Astrocyte of the cerebellum (primary cell): ENCODE measurements at places on chromosomes 3 and 15.
A peak's percentile ranks its signal among the peaks of the same experiment; 100 is the strongest.

GRCh38 chr3:52120556-52121463, 33.4 kb downstream of the POC1A start:
- no peak for DNase-seq

- DNase-seq: no peak
These were observed 138.8 kb downstream of the PDZRN3 start for GRCh38 chr3:73485877-73486330.

DNA sequence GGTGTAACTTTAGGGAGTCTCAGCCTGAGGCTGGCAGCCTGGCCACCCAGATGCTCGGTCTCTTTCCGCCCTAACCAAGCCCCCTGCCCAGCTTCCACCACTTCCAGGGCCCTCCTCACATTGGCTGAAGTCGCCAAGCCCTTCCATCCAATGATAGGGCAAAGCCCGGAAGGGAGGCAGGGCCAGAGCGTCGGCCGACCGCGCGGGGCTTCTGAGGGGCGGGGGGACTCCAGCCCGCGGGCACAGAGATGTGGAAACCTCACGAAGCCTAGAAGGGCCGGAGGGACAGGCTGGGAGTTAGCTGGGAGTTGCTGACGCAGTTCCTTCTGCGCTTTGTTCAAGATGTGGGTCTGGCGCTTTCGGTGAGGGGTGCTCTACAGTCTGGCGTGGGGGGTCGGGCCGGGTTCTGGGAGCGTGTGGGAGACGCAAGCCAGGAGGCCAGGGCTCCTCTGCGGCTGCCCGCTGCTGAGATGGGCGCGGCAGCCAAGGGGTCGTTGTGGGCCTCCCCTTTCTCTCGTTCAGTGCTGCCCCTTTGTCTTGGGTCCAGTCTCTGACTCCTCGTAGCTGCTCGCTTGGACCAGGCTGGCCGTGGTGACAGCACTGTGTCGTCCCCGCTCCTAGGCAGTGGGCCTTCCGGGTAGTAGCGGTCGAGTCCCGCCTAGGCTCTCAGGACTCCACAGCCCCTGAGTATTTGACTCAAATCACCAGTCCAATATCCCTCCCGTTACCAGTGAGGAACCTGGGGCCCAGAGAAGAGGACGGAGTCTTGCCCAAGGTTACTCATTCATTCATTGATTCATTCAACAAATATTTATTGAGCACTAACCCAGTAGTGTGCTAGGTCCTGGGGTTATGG, at the start of gene ZNF660:
TSS of gene ZNF660 (plus strand) at position 319 of the 856 bp plus-strand sequence. CDS start 9,230 bp downstream, outside the sequence.
- peak; percentile 40 for DNase-seq

- DNase-seq: no peak
These were observed 10.6 kb upstream of the TM4SF1 start for GRCh38 chr3:149388001-149388440.

DNA sequence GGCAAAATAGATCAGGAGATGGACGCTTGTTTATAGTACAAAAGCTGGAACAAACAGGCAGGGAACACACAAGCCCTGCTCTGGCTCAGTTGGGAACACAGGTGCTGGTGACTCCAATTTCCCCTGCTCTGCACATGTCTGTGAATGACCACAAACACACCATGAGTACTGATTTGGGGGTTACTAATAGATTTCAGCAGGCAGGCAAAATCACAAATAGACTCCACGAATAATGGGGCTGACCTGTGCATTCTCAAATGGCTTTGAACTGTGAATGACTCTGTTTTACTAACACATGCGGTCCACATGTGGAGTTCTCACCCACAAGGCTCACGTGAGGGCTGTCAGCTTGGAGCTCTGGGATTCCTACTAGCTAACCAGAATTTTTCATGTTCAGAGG, 3.9 kb downstream of the RTP3 start:
- no peak for DNase-seq

DNA sequence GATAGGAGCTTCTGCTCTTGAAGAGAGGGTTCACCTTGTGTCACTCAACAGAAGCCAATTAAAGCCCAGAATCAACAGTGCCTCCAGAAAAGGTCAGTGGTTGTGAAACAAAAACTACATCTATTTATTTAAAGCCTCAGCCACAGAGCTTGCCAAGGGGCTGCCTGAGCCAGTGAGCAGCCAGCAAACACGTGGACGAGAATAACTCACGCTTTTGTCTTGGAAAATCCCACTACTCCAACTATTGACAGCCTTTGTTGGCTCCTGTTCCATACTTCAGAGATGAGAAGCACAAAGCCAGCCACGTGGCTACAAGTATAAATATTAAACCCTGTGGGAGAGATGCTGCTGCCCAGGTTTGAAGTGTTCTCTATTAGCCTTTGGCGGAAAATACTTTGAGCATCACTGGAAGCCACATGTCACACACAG, 10.3 kb downstream of the GPR156 start:
- peak; percentile 58 for DNase-seq

- no peak for DNase-seq
These were observed 645 bp upstream of the SLITRK3 start for GRCh38 chr3:165196577-165197480.

DNA sequence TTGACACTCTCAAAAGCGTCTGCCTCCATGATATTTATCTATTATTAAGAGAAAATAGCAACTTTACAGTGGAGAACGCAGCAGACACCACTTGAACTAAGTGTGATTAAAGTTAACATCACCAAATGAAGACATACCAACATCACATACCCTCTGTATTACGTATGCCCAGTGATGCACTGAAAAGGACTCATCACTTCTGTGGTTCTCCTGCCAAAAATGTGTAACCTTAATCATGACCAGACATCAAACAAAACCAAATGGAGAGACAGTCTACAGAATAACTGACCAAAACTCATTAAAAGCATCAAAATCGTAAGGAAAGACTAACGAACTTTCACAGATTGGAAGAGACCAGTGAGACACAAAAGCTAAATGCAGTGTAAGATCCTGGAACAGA, 103.2 kb downstream of the PPP2R3A start:
- no peak for DNase-seq

DNA sequence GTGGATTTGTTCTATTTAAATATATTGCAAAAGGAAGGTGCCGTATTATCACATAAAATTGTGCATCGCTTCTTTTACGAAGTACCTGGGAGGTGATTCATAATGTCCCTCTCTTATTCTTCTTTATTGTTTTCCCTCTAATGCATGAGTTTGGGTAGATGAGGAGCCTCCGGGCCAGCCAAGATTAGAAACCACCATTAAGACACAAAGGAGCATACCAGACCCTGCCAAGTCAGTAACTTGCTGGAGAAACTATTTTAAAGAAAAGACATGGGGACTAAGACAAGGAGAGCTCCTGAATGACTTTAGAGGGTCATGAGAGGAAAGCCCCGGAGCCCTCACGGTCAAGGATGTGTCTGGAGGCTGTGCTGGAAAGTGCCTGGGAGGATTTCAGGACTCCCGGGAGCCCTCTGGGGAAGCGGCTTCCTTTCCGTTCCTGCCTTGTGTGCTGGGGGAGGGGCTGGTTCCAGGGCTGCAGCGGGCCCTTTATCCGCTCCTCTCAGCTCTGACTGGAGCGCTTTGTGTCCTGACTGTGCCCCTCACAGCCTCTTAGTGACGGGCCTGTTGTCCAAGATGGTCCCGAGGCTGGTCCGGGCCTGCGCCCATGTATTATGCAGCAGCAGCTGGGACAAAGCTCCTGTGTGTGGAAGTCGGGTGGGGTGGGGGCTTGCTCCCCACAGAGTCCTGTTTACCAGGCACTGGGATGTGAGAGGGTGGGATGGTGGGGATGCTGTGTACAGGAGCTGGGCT, 35.7 kb downstream of the CORO2B start:
- no peak for DNase-seq

DNA sequence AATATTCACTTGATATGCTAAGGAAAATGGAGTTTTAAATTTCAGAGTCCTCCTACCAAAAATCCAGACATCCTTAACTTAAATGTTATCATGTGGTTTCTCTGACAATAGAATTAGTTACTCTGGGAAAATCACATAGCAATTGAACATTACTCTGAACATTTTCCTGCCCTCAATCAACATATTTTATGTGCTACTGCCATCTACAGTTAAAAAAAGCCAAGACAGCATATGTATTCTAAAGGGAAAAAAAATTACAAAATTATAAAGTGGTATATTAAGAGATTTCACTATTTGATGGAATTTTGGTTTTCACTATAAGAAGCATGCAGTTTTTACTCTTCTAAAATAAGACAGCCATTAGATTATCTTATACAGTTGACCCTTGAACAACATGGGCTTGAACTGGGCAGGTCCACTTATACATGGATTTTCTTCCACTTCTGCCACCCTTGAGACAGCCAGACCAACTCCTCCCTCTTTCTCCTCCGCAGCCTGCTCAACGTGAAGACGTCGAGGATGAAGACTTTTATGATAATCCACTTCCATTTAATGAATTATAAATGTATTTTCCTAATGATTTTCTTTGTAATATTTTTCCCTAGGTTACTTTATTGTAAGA, 122.3 kb downstream of the ATP1B3 start:
- DNase-seq: peak; percentile 20

DNA sequence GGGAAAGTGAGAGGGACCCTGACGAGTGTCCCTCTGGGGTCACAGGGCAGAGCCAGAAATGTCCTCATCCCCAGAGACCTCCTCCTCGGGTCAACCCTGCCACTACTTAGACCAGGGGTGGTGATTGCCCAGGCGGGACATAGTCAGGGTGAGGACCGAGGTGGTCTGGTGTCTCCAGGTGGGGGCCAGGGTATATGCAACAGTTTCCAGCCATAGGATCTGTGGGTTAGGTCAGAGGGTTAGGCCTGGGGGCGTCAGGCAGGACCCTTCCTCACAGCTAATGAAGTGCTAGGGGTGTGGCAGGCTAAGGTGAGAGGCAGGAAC, 22.3 kb upstream of the FBLN2 start:
- DNase-seq: no peak

GRCh38 chr3:56593455-56594158, 36.6 kb downstream of the CCDC66 start:
- DNase-seq: no peak

DNA sequence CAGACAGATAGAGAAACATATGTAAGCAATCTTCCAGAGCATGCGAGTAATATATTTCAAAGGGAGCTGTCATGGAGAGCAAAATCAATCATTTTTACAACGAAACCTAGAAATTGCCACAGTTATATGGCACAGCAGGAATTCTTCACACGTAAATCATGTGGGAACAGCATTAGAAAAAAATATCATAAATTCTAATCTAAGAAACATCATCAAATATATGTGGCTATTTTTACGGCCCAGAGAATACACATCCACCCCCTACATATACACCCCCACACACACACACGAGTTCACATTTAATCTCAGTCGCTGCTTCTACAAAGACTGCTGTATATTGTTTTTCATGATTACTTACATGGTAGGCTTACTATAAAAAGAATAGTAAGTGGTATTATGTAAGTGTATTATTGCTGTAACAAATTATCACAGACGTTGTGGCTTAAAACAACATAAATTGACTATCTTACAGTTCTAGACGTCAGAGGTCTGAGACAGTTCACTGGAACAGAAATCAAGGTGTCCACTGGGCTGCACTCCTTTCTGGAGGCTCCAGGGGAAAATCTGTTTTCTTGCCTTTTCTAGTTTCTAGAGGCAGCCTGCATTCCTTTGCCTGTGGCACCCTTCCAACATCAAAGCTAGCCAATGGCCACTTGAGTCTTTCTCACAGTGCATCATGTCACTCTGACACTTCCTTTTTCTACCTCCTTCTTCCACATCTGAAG, 363.3 kb downstream of the ULK4 start:
- peak; percentile 13 for DNase-seq

GRCh38 chr15:39680868-39681267, 100.0 kb downstream of the THBS1 start:
- no peak for DNase-seq

DNA sequence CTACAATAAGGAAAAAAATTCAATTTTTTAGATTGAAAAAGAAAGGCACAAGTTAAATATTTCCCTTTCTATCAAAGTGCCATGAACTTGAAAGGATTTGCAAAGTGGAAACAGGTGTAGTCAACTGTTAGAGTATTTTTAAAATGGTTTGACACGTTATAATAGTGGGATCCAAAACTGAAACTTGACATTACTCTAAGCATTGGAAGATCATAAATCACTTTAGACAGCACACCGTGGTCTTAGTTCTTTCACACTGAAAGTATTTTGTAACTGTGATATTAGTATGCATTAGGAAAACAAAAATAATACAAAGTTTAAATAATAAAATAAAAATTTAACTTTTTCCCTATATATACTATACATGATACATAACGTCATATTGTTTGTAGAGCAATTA, 933.1 kb downstream of the EPHA3 start:
- DNase-seq: no peak

DNA sequence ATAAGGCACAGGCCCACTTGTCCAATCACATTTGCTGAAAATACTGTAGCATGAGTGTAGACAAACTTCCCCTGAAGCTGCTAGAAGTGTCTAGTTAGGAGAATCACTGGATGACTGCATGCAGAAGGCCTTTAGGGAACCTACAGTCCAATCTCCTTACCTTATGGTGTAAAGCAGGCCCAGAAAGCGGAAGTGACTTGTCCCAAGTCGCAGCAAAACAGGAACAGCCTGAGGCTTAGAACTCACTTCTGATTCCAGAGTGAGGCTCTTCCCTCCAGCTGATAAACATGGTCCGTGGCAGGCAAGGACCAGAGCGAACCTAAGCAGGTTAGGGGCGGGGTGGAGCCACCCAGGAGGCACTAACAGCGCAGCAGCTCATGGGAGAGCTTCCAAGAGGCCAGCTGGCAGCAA, 2.5 kb downstream of the GRAMD2A start:
- no peak for DNase-seq

DNA sequence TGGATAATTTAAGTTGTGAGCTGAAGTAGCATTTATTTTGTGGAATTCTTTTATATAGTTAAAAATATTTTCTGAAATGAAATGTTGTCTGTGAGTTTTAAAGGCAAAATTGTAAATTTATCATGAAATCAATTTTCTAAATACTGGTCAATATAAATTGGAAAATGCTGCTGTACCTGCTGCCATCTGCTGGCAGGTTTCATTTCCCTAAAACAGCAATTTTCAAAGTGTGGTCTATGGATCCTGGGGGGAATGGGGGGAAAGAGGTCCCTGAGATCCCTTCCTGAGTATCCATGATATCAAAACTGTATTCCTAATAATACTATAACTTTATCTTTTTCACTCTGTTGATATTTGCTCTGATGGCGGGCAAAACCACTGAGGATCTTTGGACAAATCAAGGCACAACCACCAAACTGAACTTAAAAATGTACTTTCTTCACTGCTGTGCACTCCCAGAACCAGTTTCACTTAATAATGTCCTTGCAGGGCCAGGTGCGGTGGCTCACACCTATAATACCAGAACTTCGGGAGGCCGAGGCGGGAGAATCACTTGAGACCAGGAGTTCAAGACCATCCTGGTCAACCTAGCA, 17.2 kb upstream of the CCR4 start:
- no peak for DNase-seq

DNA sequence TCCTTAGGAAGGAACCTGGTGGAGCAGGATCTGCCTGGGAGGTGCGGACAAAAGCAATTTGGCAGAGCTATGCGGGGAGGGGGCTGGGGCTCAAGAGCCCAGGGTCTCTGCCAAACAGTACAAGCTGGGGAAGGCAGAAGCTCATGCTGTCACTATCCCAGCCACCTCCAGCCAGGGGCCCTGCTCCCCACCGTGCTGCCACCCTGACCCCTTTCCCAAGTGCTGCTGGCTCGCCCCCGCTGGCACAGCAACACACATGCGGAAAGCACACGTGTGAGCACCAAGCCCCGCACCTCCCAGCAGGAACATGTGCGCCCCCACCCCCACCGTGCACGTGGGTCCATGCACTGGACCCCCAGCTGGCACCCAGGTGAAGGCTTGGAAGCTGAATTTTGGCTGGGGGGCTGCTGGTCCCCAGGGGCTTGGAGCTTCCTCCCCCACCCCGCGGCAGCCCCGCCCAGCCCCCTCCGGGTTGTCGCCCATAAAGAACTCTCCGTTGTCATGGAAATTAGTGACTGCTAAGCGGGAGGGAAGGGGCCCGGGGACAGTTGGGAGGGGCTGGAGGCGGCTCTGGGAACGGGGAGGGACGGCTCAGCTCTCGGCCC, 742 bp downstream of the CAMKV start:
- no peak for DNase-seq
